ENCODE measurements at places on chromosomes 12 and 14. TPM values are rescaled to one million over a fixed set of nuclear protein-coding genes. Genes with fewer than 3 reads are reported as not detected.

- no peak for DNase-seq
These were observed 478.5 kb downstream of the NELL2 start for GRCh38 chr12:44397631-44398030.

DNA sequence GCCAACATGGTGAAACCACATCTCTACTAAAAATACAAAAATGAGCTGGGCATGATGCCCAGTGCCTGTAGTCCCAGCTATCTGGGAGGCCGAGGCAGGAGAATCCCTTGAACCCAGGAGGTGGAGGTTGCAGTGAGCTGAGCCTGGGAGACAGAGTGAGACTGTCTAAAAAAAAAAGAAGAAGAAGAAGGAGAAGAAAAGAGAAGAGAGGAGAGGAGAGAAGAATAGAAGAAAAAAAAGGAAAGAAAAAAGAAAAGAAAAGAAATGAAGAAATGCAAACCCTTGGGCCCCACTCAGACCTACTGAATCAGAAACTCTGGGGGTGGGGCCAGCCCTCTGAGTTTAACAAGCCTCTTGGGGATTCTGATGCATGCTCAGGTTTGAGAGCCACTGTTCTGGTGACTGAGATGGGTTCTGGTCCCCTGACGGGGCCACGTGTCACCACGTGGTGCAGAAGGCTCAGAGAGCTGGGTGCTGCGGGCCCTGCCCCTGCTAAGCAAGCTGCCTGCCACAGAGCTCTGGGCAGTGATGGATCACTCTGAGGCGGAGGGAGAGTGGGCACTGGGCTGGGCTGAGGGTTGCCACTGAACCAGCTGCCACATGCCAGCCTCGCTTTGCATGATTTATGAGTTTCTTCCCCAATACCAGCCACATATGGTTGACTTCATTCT is 37.5 kb downstream of the ERH start:
- no peak for DNase-seq

GRCh38 chr12:132481771-132482745 is 7.9 kb upstream of the FBRSL1 start:
- DNase-seq: no peak

- no peak for DNase-seq
These were observed 39.8 kb downstream of the GRIN2B start for GRCh38 chr12:13941258-13942249.

DNA sequence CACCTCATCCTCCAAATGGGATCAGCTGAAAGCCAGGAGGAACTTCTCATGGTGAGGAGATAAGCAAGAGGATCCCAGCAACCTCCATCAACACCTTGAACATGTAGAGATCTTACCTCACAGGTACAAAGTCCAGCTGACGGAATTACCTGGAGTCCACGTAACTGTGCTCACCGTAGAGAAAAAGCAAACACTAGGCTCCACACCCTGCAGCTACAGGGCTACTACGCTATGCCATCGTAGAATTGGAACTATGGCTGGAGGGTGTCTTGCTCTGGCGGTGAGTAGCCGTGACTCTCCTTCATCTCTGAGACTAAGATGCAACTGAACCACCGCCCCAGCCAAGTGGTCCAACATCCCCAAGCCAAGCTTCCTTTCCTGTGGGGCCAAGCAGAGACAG is 50.5 kb downstream of the CRY1 start:
- no peak for DNase-seq

- DNase-seq: no peak
These were observed 410.6 kb upstream of the SOX5 start for GRCh38 chr12:24360057-24360456.

DNA sequence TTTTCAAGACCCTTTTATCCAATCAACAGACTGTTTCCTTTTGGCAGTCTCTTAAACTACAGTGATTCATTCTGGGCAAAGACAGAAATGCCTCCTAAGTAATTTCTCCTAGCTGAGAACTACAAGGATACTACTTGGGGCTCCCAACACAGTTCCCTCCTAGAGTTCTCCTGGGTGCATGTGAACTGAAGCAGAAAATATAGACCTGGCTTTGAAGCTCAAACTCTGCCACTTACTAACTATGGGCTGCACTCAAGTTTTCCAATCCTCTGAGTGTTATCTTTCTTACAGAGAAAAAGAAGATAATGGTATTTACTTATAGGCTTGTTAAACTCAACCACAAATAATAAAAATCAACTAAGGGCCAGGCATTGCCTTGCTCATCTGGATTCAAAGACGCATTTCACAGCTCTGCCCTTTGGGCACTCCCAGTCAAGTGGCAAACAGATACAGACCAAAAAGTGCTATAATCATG is 97.6 kb downstream of the EFCAB11 start:
- DNase-seq: no peak

GRCh38 chr12:92124689-92125029 is 21.0 kb downstream of the BTG1 start:
- DNase-seq: no peak

DNA sequence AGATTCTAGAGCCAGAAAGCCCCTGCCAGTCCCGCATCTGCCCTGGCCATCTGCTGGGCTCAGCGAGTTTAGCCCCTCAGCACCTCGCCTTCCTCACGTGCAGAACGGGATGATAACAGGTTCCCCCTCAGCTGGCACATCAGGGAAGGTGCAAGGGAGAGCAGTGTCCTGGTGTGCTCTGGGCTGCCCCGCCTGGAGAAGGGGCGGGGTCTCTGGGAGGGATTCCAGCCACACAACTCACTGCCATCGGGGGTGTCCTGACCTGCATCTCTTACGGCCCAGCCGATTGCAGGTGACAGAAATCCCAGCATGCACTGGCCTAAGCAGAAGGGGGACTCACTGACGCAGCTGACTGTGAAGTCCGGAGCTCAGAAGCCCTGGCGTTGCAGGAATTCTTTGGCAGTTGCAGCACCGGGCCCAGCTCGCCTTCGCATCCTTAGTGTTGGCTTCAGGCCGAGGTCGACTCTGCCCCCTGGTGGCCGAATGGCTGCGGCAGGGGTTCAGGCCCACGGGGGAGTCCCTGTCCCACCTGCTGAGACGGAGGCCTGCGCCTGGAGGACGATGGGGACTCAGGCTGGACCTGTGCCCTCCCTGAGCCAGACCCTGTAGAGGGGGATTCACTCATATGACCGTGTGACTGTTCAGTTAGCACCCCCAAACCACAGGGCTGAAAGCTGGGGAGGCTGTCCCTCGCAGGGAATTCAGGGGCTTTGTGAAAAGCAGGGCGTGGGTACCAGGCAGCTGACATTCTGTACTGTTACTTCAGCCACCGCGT is 178.6 kb downstream of the ADGRD1 start:
- peak; percentile 75 for DNase-seq

The KRT75 gene
- not detected for total RNA-seq

The JDP2 gene
- 1.3 TPM for total RNA-seq

The KLRB1 gene
- total RNA-seq: 2.2 TPM

The CIROP gene
- not detected for total RNA-seq

The RTL1 gene
- not detected for total RNA-seq

Measured in activated T-cell treated with anti-CD3 and anti-CD28 coated beads, Interleukin-2, amount 50 U/mL, for 4 hours (primary cell).